Activated CD4-positive, alpha-beta T cell treated with anti-CD3 and anti-CD28 coated beads, Interleukin-2, amount 10 ng/mL, durations not matched to agents 7 days and 5 days (primary cell): ENCODE measurements at places on chromosomes 11 and 22. TPM values are rescaled to one million over a fixed set of nuclear protein-coding genes. Genes with fewer than 3 reads are reported as not detected.

GRCh38 chr11:13883589-13883988 is 78.9 kb upstream of the SPON1 start:
- DNase-seq, result no peak
- H3K4me3 ChIP-seq, result no peak overlapping the region
- H3K27me3 ChIP-seq, result peaks cover 6% of the 10 kb centered on the region
- no peak overlapping the region for H3K27ac ChIP-seq
- H3K36me3 ChIP-seq, result no peaks in the 10 kb centered on the region

- H3K4me3 ChIP-seq, result no peak overlapping the region
- H3K36me3 ChIP-seq, result no peaks in the 10 kb centered on the region
- DNase-seq, result no peak
- H3K4me1 ChIP-seq, result no peaks in the 10 kb centered on the region
Measured at GRCh38 chr22:49272546-49273125, 555.0 kb downstream of the BRD1 start.

The CDCA5 gene
- 109 TPM for total RNA-seq

The STK33 gene
- total RNA-seq, result 1.1 TPM

DNA sequence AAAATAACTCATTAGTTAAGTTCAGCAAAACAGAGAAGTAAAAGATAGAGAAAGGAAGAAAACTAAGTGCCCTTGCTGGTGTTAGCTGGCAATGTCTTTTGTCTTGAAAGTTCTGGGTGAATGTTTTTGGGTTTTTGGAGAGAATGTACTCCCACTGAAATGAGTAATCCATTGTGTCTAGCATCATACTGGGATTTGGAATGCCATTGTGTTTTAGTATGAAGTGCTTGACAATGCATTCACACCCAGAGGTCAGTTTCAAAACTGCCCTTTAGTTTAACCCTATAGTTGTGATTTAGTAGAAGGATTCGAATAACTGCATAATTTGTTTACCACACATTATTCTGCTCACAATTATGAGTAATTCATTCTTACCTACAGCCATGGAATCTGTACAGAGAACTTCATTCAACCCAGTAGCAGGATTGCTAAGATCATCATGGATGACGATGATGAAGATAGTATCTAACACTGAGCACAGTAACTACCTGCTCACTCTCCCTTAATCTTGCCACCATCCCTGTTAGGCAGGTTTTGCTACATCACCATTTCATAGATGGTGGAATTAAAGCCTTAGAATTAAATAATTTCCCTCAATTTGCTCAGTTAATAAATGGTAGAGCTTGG is 33.9 kb downstream of the MAML2 start:
- no peak overlapping the region for H3K4me3 ChIP-seq
- peaks cover 27% of the 10 kb centered on the region for H3K36me3 ChIP-seq
- H3K27ac ChIP-seq, result no peak overlapping the region
- DNase-seq, result no peak
- peaks cover 50% of the 10 kb centered on the region for H3K4me1 ChIP-seq

The TIGD3 gene
- total RNA-seq, result 0.79 TPM
